Fibroblast of the aortic adventitia (primary cell): ENCODE measurements at places on chromosomes 2 and 18.
A peak's percentile ranks its signal among the peaks of the same experiment; 100 is the strongest.

- DNase-seq: no peak
These were observed at the start of gene LRRC30 for GRCh38 chr18:7230626-7231349. Gene LRRC30 (plus strand): TSS chr18:7231089. CDS start chr18:7231139, 50 bp downstream.

DNA sequence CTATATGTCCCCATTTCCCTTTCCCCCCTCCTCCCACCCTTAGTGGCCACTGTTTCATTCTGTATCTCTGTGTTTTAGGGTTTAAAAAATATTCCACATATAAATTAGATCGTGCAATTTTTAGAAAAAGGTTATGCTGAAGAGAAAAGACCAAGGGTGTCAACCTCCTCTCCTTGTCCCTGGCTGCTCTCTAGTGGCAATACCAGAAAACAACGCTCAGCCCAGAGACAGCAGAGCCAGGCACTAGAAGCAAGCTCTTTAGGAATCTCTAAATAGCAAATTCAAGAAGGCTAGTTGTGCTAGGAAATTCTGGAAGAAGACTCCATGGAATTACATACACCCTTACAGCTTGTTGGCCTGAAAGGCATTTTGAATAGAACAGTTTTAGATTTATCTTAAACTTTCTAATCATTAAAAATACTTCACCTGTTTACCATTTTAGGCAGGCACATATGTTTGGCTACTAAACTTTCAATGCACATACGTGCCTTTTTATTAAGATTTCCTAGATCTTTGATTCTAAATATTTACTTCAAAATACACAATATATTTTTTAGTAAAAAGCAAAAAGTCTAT is 35.1 kb upstream of the RASGRP3 start:
- peak; percentile 86 for DNase-seq

GRCh38 chr2:157394928-157395327 is 49.0 kb downstream of the CYTIP start:
- peak; percentile 15 for DNase-seq

DNA sequence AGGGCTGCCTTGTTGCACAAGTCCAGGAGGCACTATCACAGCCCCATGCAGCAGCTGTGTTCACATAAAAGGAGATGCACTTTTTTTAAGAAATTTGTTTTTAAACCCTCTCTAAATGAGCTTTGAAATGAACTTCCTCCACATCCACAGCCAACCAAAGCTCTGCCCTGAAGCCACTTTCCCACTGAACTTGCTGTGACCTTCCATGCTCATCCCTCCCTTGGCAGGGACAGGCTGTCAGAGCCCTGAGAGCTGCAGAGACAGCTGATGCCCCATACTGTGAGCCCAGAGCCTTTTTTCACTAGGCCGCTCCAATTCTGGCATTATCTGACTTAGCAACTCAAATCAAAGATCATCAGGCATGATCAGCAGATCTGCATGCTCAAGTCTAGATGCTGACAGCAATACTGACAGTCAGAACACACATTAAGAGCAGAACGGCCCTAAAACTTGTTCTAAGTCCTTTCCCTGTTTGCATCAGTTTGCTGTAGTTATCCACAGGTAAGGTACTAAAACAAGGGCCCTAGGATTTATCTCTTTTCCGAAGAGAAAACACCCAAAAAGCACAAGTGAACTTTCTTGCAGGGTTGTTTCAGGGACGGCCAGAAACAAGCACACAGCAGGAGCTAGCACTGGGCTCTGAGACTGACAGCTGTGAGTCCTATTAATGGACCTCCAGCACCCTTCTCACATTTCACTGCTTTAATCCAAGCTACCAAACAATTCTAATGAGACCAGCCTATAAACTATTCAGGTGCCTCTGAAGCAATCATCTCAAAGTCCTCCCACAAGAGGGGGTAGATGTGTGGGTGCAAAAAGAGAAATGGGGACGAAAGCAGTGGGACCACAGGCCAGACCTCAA is 34.9 kb downstream of the RNU4ATAC start:
- no peak for DNase-seq

- peak; percentile 91 for DNase-seq
These were observed 106.8 kb upstream of the SERPINE2 start for GRCh38 chr2:224145751-224146355.

DNA sequence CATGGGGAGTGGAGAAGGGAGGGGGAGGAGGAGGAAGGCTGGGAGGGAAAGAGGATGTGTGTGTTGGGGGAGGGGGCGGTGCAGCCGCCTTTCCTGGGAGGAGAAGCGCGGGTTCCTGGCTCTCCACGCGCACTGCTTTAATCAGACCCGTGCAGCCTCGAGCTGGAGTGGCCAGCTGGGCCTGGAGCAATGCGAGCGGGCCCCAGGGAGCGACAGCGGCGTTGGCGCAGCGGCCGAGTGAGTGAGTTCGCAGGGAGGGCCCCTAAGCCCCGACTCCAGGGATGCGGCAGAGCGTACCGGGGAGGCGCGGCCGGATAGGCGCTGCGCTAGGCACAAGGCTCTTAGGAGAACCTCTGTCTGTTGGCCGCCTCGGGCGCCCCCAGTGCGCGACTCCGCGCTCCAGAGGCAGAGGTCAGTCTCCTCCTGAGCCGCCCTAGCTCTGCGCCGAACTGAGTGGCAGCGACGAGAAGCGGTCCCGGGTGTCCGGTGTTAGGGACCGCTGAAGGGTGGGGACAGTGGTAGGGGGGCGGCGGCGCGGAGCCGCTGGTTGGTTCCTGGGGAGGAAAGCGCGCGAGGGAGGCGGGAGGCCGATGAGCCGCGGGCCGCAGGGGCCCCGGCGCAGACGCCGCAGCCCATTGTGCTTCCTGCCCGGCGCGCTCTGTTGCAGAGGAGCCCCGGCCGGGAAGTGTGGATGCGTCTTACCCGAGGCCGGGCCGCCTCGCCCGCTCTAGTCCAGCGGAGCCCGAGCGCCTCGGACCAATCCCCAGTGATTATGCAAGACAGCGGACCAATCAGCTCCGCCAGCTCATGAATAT is 455 bp upstream of the DLX1 start:
- peak; percentile 97 for DNase-seq

DNA sequence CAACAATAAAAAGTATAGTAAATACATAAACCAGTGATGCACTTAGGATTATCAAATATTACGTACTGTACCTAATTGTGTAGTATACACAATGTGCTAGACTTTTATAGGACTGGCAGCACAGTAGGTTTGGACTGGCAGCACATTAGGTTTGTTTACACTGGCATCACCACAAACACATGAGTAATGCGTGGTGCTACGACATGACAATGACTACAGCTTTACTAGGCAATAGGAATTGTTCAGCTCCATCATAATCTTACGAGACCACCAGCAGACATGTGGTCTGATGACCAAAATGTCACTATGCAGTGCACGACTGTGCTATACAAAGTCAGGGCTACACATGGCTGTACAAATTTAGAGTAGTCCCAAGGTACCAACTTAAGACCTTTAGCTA is 2.3 kb downstream of the MBOAT2 start:
- peak; percentile 37 for DNase-seq
